ENCODE measurements at places on chromosomes 3 and 15.
A peak's percentile ranks its signal among the peaks of the same experiment; 100 is the strongest.

- DNase-seq = no peak
Observed at GRCh38 chr3:102069211-102069662, 219.9 kb downstream of the NFKBIZ start.

DNA sequence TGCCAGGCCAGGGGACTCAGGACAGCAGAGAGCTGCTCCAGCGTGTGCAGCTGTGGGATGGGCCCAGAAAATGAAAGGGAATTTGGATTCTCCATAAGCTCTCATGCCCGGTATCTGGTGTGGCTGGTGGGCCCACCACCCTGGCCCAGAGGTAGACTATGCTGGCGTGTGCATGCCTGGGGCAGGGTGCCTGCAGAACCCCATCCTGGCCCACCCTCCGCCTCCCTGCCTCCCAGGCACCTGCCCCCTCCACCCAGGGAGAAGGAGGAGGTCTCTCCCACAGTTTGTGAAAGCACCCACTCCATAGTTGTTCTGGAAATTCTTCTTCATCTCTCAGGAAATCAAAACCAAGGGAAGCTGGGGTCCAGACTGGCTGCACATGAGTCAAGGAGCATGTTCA lies 112.9 kb downstream of the ADCY5 start:
- no peak for DNase-seq

DNA sequence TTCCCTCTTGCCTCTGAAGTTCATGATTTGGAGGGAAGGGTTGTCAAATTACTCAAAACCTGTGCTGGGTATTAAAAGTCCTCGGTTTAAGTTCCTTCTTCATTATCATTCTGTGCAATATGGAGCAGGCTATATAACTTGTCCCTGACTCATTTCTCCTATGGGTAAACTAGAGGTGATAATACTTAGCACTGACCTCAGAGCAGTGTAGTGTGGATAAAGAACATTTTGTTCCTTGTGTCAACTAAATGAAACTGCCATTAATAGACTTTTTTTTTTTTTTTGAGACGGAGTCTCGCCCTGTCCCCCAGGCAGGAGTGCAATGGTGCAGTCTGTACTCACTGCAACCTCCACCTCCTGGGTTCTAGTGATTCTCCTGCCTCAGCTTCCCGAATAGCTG lies 2.2 kb upstream of the BBX start:
- no peak for DNase-seq

DNA sequence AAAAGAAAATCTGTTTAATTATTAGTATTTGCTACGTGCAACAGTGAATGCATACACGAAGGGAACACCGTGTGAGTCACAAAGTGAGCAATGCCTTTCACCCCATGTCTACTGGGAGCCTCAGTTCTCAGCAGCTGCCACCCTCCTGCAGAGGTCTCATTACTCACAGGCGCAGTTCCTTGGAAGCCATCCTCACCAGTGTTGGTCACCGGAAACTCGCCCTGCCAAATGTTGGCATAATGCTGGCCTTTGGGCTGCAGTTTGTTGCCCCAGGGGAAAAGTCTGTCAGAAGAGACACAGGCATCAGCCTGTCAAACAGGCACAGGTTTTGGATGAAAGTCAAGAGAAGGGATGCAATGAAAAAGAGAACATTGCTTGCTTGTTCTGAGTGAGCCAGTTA lies 50.1 kb downstream of the SUMF1 start:
- DNase-seq = no peak

DNA sequence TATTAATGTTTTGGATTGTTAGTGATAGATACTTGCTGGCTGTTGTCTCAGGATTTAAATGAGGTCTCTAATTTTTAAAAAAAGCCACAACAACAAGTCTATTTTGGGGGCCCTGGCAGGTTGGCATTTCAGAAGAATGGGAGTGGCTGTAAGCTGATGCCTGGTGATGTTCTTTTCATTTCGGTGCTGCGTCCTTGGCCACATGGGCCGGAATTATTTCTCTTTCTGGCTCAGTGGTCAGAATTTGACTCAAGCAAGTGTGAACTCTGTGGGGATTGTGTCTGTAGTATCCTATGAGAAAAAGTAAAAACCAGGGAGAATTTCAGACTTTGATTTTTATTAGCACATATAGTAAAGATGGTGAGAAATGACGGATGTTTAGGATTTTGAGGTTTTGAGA lies 203.0 kb downstream of the AKAP13 start:
- DNase-seq = peak; percentile 49
